ENCODE measurements at places on chromosomes 12 and 14. TPM values are rescaled to one million over a fixed set of nuclear protein-coding genes. Genes with fewer than 3 reads are reported as not detected.

Gene ADAM21
- 0.80 TPM for total RNA-seq

DNA sequence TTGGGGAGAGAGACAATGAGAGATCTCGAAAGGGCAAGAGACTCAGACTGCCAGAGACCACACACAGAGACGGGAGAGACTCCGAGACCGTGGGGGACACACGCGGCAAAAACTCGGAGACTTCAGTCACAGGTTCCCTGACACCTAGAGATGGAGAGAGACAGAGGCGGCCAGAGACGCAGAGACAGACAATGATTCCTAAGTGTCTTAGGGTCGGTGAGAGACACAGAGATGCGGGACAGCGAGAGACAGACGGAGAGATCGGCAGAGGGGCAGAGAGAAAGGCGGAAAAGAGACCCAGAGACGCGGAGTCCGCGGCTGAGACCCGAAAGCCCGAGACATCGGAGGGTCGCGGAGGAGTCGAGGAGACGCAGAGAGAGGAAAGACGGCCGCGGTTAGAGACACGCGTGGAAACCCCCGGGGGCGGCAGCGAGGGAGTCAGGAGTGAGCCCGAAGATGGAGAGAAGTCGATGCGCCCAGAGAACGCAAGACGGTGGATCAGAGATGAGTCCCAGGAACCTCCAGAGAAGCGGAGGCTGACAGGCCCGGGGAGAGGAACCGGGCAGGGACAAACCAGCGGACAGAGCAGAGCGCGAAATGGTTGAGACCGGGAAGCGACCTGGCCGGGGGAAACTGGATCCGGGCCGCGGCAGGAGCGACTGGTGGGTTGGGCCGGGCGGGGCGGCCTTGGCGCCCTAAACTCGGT lies 7.8 kb downstream of the LHX5 start:
- DNase-seq: peak; percentile 10

GRCh38 chr14:29805415-29806123 lies 122.1 kb downstream of the PRKD1 start:
- DNase-seq: peak; percentile 52

- DNase-seq: no peak
These were observed 155.5 kb downstream of the PTCSC3 start for GRCh38 chr14:36021030-36021422.

Measured in PC-3 (cell line).